ENCODE measurements at places on chromosomes 5 and 9. TPM values are rescaled to one million over a fixed set of nuclear protein-coding genes. Genes with fewer than 3 reads are reported as not detected.

GRCh38 chr5:63055421-63055820, 476.8 kb downstream of the LRRC70 start:
- DNase-seq, result no peak
- no peaks in the 10 kb centered on the region for H3K36me3 ChIP-seq
- no peak overlapping the region for H3K27ac ChIP-seq
- H3K27me3 ChIP-seq, result no peaks in the 10 kb centered on the region
- H3K4me1 ChIP-seq, result no peaks in the 10 kb centered on the region

Gene IFNA21
- not detected for total RNA-seq

DNA sequence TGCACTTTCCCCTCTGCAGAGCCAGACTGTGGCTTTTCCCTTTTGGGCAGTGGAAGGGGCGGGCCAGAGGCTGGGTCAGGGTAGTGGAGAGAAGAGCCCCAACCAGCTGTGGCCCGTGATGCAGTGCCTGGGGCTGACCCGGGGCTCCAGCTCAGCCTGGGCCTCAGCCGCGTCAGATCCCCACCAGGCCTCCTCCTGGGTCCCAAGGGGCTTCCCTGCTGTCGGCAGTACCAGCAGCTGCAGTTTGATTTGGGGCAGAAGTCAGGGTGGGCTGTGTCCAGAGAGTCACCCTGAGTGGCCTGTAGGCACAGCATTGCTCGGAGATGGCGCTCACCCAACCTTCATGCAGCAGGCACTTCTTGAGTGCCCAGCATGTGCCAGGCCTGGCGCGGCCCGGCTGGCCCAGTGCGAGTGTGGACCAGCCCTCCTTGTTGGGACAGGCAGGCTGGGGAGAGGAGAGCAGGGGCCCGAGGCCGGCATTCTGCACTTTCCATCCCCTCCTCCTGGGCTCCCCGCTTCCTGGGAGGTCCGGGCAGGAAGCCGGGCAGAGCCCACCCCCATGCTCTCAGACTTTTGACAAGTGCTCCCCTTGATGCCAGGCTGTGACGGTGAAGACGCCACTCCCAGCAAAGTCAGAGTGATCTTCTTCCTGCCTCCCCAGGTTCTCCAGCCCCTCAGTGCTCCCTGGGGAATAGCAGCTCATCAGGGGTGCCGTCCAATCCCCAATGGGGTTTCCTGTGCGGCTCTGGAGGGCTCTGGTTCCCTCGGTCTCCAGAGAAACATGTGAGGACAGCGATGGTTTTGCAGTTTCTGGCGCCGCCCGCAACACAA, 88.3 kb upstream of the COL5A1 start:
- DNase-seq, result no peak
- H3K4me1 ChIP-seq, result no peaks in the 10 kb centered on the region
- H3K4me3 ChIP-seq, result no peak overlapping the region

GRCh38 chr5:55102348-55102747, at the start of gene GZMA:
GZMA (plus strand) TSS chr5:55102646; CDS start chr5:55102683, 37 bp downstream.
- no peaks in the 10 kb centered on the region for H3K27me3 ChIP-seq
- no peaks in the 10 kb centered on the region for H3K36me3 ChIP-seq
- DNase-seq, result no peak
- no peaks in the 10 kb centered on the region for H3K4me1 ChIP-seq
- H3K27ac ChIP-seq, result no peak within 1 kb of the TSS

DNA sequence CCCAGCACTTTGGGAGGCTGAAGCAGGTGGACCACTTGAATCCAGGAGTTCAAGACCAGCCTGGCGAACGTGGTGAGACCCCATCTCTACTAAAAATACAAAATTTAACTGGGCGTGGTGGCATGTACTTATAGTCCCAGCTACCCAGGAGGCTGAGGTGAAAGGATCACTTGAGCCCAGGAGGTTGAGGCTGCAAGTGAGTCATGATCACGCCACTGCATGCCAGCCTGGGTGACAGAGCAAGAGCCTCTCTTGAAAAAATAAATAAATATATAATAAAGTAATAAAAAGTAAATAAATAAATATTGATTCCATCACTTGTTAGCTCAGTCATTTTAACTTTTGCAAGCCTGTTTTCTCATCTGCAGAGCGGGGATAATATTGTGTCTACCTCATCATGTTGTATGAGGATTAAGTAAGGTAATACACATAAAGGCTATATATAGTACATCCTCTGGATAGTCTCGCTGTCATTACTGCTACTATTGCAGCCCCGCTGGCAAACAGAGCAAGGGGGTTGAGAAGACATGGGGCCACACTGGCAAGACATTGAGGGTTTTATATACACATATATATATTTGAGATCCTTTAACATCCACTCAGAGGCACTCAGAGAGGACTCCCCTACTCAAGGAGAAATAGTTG, 210.9 kb downstream of the C9orf152 start:
- no peak overlapping the region for H3K4me3 ChIP-seq
- no peak for DNase-seq

GRCh38 chr9:133786907-133787753, 49.0 kb upstream of the SARDH start:
- no peak overlapping the region for H3K27ac ChIP-seq
- no peak overlapping the region for H3K4me3 ChIP-seq
- no peaks in the 10 kb centered on the region for H3K36me3 ChIP-seq
- no peak for DNase-seq

DNA sequence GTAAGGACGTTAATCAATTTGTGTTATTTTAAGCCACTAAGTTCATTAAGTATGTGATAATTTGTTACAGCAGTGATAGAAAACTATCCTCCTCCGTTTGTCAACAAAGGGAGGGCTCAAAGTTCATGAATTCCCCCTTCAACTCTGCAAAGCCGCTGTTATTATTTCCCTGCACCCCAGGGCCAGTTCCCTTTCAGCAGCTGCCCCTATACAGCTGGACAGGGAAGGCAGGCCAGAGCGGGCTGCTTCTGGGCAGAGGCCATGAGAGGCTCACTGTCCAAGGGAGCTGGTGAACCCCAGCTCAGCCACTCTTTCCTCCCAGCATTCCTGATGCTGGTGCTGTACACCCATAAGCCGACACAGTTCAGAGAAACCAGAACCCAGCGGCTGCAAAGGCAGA, 102.4 kb upstream of the GPR151 start:
- no peaks in the 10 kb centered on the region for H3K4me1 ChIP-seq
- H3K36me3 ChIP-seq, result no peaks in the 10 kb centered on the region
- no peak overlapping the region for H3K4me3 ChIP-seq
- H3K27me3 ChIP-seq, result no peaks in the 10 kb centered on the region

DNA sequence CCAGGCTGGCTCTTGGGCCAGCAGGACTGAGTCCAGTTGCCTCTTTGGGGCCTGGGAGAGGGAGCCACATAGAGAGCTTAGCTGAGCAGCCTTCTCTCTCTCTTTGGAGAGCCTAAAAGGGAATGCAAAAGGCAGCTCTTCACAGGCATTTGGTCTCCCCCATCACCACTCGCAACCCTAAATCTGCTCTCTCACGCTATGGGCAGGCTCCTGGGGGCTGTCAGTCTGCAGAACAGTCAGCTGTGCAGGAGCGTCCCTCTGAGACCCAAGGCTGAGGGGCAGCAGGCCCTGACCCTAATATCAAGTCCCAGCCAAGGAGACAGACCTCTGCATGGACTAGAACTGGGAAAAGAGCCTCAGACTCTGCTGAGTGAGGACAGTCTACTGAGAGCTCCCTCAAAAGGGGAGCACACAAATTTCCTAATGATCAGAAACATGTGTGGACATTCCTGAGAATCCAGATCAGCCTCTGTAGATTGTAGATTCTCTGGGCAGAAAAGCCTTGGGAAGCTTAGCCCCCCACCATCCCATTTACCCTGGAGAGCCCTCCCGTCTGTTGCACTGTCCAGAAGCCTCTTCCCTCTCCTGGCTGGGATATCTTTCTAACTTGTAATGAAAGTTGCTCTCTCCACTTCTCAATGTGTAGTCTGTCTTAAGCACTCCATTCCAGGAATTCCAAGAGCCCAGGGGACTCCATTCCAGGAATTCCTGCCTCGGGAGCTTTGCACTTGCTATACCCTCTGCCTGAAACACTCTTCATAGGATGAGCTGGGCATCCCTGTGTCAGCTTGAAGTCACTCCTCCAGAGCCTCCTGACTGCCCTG, 79.4 kb downstream of the FAM114A2 start:
- no peaks in the 10 kb centered on the region for H3K27me3 ChIP-seq
- H3K4me3 ChIP-seq, result no peak overlapping the region
- no peak overlapping the region for H3K27ac ChIP-seq
- H3K36me3 ChIP-seq, result no peaks in the 10 kb centered on the region
- H3K4me1 ChIP-seq, result no peaks in the 10 kb centered on the region

GRCh38 chr9:4113711-4114110, 186.2 kb downstream of the GLIS3 start:
- H3K4me1 ChIP-seq, result peaks cover 3% of the 10 kb centered on the region
- no peaks in the 10 kb centered on the region for H3K36me3 ChIP-seq
- no peak overlapping the region for H3K27ac ChIP-seq
- DNase-seq, result no peak
- no peaks in the 10 kb centered on the region for H3K27me3 ChIP-seq

GRCh38 chr5:111859533-111860270, 102.7 kb upstream of the NREP start:
- no peak overlapping the region for H3K4me3 ChIP-seq
- H3K27me3 ChIP-seq, result no peaks in the 10 kb centered on the region
- H3K27ac ChIP-seq, result no peak overlapping the region
- H3K36me3 ChIP-seq, result no peaks in the 10 kb centered on the region

DNA sequence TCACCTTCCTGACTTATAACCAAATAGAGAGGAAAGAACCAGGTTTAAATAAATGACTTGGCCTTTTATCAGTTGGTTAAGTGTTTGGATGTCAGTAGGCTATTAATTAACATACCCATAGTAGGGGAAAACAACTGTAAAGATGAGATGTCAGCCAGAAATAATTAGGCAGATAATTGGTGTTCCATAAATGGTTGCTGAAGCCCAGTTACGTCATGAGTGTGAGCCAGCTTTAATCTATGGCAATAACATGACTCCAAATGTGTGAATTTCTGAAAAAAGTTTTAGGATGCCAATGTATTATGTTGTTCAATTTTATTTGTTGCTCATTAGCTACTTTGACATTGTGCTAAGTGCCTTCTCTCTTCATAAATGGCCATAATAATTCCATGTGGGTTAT, 180.5 kb downstream of the FBXL7 start:
- DNase-seq, result no peak
- H3K27ac ChIP-seq, result no peak overlapping the region
- no peaks in the 10 kb centered on the region for H3K27me3 ChIP-seq
- H3K4me3 ChIP-seq, result no peak overlapping the region
- H3K36me3 ChIP-seq, result no peaks in the 10 kb centered on the region
- H3K4me1 ChIP-seq, result peaks cover 4% of the 10 kb centered on the region

DNA sequence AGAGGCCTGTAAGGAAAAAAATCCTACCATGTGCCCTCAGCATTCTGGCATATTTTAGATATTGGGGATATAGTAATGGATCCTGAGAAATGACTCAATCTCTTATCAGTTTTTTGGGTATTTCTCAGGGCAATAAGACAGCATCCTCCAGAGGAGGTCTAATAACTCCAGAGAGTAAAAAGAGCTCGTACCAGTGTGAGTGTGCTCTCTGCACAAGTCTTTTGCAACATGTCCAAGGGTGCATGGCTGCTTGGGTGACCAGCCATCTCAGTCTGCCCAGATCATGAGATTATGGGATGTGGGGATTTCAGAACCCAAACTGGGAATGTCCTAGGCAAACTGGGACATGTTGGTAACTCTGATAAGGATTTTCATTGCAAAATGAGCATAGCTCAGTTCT, 15.3 kb downstream of the ASPN start:
- H3K36me3 ChIP-seq, result no peaks in the 10 kb centered on the region
- H3K4me1 ChIP-seq, result no peaks in the 10 kb centered on the region
- peak overlapping the region; percentile 29 for H3K27ac ChIP-seq
- DNase-seq, result no peak
- no peaks in the 10 kb centered on the region for H3K27me3 ChIP-seq

DNA sequence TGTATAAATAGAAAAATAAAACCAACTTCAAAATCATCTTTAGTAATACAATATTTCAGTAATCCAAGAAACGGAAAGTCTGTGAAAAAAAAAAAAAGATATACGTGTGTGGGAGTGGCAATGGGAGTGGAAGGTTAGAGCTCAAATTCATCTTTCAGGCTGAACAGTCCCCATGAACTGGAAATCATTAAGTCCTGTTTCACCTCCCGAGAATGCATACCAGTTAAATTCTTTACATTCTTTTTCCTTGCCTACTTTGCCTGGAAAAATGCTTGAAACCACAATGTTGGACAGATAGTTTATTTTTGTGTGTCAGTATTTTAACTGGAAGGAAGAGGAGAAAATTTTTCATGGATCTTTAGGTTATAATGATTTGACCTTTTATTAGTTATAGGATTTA, 166.8 kb downstream of the MUSK start:
- no peak overlapping the region for H3K4me3 ChIP-seq
- H3K36me3 ChIP-seq, result no peaks in the 10 kb centered on the region
- DNase-seq, result no peak
- H3K4me1 ChIP-seq, result no peaks in the 10 kb centered on the region

Gene MAPK9
- total RNA-seq, result 27.4 TPM

Gene BBLN
- total RNA-seq, result 31.3 TPM

Gene LAMC3
- 3.1 TPM for total RNA-seq

DNA sequence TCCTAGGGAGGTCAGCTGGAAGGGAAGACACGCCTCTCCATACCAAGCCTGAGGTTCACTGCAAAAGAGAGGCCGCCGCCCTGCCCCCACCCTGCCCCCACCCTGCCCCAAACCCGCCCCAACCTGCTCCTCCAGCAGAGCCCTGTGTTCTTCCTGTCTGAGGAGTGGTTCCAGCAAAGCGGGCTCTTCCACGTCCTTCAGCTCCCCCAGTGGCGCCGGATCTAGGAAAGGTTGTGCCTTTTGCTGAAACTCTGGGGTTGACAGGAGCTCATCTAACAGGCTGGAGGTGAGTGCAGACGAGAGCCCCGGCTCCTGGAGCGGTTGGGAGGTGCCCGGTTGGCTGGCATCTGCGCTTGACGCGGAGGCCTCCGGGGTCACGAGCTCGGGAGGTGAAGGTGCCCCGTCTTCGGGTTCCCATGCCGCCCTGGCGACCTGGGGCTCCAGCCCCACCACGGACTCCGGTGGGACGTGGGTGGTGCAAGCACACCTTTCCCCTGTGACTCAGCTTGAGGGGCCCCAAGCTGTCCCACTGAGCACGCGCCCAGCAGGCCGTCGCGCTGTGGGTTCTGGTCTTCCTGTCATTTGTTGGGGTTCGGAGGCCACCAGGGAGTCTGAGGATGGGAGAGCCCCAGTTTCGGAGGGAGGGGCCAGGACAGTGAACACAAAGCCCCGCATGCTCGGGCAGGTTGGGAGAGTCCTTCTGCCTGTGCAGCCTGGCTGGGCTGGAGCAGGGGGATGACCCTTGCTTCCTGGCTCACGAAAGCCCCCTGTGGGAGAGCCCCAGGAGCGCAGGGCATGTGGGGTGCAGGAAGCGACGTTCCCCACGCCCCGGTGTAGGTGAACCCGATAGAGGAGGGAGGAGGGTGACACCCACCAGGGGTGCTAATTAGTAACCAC, 1467.1 kb downstream of the FOXD4L5 start:
- H3K27ac ChIP-seq, result no peak overlapping the region
- no peaks in the 10 kb centered on the region for H3K4me1 ChIP-seq
- no peaks in the 10 kb centered on the region for H3K27me3 ChIP-seq
- H3K36me3 ChIP-seq, result no peaks in the 10 kb centered on the region
- H3K4me3 ChIP-seq, result no peak overlapping the region
